ENCODE measurements at places on chromosomes 12 and 14.

- no peak for DNase-seq
Measured at GRCh38 chr12:70671698-70672097, 34.5 kb upstream of the PTPRB start.

DNA sequence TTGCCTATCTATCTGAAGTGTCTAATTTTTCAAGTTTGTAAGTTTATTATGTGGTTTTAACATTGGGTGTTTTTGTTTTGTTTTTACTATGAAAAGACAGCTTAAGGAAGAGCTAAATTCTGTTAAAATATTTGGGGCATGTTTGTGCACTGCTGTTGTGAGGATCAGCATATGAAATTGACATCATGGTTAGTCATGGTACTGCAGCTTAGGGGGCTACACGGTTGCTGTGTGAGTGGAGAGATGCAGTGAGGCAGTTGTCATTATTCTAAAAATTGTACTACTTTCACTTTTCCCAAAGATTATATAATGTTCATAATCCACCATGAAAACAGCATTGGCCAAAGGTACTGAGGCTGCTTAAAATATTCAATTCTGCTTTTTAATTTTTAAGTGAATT is 49.0 kb downstream of the ZC3H14 start:
- DNase-seq, result no peak

- no peak for DNase-seq
Measured at GRCh38 chr12:40342010-40342409, 117.2 kb downstream of the LRRK2 start.

DNA sequence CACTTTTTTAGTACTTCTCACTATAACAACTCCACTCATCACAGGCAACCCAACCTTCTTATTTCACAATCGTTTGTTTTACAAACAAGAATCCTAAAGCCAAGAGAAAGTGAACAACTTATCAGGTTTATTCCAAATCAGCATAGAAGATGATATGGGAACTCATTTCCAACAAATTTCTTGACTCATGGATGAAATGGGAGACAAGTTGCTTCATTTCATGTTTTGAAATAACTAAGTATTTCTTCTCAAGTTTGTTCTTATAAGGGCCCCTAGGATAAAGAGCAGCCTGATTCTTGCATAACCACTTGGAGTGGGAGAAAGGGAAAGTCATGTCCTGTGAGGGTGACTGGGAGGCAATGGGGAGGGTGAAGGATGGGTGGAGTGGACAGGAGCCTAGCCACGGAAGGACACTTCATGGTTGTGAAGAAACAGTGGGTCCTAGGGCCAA is 168.3 kb downstream of the DUSP6 start:
- DNase-seq, result no peak

- no peak for DNase-seq
Measured at GRCh38 chr12:52123487-52124186, 44.1 kb downstream of the SMIM41 start.

DNA sequence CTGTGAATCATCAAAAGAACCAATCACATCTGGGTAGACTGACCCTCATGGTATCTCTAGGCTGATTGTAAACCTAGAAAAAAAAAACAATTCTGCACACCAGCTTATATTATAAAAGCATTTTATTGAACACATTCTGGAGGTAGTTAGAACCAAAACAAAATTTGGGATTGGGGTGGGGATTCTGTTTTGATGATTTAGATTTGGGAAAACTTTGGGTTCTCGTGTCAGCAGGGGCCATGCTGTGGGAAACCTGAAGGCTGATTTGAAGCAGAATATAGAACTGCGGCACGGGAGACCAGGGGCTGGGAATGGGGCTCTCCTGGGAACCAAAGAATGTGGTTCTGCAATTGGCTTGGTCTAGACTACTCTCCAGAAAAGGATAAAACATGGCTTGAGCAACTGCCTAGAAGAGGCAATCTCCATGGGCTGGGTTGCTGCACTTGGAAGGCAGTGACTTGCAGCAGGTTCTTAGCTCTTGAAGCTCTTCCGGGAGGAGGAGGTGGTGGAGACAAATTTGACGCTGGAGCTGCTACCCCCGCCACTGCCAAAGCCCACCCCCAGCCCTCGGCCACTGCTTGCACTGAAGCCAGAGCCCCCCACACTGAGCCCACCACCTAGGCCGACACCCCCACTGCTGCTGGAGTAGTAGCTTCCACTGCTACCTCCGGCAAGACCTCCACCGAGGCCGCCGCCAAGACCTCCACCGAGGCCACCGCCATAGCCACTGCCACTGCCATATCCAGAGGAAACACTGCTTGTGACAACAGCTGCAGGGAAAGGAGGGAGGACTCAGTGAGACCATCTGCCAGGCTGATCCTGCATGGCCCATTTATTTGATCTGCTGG is 5.5 kb downstream of the KRT5 start:
- no peak for DNase-seq

DNA sequence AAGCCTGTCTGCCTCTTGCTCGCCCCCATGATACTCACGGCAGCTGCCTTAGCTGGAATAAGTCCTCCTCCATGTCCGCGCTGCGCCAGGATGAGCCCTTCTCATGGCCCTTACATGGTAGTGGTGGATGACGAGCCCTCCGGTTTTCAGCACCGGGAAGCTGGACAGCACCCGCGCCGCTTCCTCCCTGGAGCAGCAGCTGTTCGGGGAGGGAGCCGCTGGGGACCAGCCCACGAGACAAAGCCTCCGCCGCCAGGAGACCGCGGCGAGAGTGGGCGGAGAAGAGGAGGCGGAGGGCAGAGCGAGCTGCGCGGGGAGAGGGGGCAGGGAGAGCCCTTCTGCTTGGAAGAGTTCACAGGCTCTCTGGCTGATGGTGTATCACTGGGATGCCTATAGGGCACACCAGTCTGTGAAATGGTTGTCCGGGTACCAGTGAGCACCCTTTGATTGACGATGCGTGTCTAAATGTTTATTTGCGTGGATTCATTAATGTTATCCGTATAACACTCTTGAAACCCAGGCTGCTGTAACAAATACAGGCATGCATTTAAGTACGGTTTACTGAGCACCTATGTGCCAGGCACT is at the start of gene SVOP:
Gene SVOP, minus strand, starts transcription at position 273 of the 585 bp plus-strand sequence. Its CDS starts 200 bp downstream, at position 73.
- peak; percentile 90 for DNase-seq

Data from dorsolateral prefrontal cortex (tissue), 122 donors.